ENCODE measurements at places on chromosomes 2 and 18.

- no peak for DNase-seq
These were observed 44.5 kb upstream of the C2orf74 start for GRCh38 chr2:61117534-61117933.

DNA sequence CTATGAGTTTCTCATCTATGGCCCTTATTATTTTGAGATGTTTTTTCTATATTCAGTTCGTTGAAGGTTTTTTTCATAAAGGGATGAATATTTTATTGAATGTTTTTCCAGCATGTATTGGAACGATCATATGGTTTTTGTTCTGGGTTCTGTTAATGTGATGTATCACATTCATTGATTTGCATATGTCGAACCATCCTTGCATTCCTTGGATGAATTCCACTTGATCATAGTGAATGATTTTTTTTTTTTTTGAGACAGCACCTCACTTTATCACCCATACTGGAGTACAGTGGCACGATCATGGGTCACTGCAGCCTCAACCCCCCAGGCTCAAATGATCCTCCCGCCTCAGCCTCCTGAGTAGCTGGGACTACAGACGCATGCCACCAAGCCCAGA, 5.5 kb upstream of the NEMP2 start:
- DNase-seq = no peak

DNA sequence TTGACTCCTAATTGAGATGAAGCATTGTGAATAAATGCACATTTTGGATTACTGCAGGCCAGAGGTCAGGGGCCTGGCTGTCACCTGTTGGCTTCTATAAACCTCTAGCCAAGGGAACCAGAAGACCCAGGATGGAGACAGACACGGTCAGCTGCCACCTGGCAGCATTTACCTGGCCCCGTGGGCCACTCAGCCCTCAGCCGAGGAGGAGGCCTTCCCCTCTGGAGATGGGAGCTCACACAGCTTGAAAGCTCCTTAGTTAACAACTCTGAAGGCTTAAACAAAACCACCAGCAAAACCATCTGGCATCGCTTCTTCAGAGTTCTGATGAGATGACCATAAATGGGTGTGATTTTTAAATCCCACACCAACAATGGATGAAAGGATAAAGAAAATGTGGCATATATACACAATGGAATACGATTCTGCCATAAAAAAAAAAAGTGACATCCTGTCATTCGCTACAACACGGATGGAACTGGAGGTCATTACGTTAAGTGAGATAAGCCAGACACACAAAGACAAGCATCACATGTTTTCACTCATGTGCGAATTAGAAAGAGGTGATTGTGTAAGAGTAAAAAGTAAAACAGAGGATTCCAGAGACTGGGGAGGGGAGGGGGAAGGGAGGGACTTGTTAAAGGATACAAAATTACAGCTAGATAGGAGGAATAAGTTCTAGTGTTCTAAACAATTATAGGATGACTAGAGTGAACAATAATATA, 218.4 kb downstream of the TMEM163 start:
- no peak for DNase-seq

GRCh38 chr18:40577239-40577980, 1377.6 kb upstream of the PIK3C3 start:
- no peak for DNase-seq

DNA sequence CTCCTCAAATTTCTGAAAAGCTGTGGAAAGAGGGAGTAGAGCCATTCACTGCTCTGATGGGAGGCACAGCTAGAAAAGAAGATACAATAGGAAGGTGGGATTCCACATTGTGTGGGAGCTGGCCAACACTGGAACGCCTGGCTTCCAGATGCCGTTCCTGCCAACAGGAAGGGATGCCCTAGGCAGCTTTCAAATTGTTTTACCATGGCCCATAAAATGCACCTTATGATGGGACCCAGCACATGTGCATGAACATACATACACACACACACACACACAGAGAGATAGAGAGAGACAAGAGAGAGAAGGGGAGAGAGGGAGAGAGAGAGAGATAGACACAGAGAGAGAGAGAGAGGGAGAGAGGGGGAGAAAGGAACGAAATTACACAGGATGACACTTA, 86.1 kb upstream of the BZW1 start:
- no peak for DNase-seq

GRCh38 chr2:234952270-234953115, 676 bp downstream of the SH3BP4 start:
- DNase-seq = no peak

- DNase-seq = no peak
These were observed 23.2 kb downstream of the PIAS2 start for GRCh38 chr18:46894124-46894523.

DNA sequence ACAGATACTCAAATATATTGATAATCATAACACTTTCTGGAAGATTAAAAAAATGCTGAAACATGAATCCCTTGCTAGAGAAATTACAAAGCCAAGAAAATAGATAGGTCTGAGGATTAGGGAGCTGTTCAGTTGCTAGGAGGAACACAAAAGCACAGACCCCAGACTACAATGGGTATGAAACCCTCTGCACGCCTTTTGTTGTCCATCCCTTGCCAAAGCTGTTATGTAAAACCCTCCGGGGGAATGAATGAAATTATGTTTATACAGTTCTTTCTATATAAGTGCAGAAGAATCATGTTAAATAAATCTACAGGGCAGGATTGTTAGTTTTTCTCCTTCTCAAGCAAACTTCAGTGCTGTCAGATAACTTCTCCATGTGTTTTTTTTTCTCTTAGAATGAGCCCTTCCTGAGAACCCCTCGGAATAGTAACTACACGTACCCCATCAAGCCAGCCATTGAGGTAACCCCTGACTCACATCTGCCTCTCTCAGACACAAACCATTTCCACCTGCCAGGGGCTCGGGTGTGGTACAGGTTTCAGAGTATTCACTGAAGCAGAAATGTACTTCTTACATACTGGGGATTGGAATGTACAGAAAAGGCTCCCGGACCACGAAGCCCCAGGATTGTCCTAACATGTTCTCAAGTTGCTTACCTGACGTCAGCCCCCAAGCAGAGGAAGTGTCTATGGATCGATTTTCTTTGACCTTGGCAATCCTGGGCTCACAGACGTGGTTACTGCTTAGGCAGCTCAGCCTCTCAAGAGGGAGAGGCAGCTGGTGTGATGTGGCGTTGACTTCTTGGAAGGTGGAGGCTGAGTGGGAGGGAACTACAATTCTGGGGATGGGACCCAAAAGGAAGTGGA, 118.0 kb downstream of the PLB1 start:
- no peak for DNase-seq

DNA sequence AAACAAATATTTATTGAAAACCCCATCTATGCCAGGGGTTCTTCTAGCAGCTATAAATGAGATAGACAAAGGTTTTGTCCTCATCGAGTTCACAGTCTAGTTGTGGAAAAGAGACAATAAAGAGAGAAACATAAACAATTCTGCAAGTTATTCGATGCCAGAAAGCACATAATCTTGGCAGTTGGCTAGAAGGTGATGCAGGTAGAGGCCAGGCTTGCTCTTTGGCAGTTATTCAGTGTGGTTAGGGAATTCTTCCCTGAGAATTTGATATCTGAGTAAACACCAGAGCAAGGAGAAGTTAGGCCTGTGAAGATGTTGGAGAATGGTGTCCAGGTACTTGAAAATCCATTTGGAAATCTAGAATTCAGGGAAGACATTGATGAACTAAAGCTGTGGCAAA, 547.4 kb downstream of the SLC4A3 start:
- no peak for DNase-seq

GRCh38 chr2:66526180-66526579, 91.3 kb downstream of the MEIS1 start:
- no peak for DNase-seq

- DNase-seq = no peak
These were observed 119.7 kb downstream of the TACR1 start for GRCh38 chr2:75079575-75079974.

GRCh38 chr2:20230114-20230425, 5.1 kb upstream of the SDC1 start:
- no peak for DNase-seq

GRCh38 chr2:100494712-100495111, 24.4 kb downstream of the NMS start:
- no peak for DNase-seq

DNA sequence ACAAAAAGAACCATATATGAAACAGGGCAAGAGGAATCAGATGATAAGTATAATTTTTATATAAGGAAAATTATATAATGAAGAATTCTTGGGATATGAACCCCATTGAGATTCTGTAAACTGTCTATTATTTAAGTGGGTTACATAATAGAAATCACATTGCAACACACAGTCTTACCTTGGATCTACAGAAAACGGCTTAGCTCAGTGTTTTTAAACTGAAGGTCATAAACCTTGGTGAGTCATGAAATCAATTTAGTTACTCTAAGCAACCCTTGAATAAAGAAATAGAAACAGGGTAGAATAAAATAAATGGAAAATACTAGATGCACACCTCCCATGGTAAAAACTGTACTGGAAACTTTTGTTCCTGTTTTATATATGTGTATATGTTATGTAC, 50.7 kb downstream of the METTL8 start:
- DNase-seq = no peak

GRCh38 chr2:144705328-144706245, 185.7 kb upstream of the ZEB2 start:
- DNase-seq = no peak

DNA sequence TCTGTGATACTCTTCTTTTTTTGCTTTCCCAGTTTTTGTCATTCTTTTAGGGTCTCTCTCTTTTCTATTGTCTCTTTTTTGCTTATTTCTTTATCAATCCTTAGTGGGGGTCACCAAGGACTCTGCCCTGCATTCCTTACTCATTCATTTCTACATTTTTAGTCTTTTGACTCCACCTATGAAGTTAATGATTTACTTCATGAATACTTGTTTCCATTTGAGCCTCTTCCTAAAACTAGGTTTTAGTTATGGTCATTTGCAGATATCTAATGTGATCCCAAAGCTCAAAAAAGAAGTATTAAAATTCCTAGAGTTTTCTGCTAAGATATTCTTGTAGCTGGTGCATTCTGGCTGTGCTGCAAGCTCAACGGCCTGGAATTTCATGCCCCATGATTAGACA, 149.3 kb upstream of the AQP4 start:
- no peak for DNase-seq

- DNase-seq = no peak
These were observed 96.1 kb downstream of the ARL6IP6 start for GRCh38 chr2:152814475-152815030.

DNA sequence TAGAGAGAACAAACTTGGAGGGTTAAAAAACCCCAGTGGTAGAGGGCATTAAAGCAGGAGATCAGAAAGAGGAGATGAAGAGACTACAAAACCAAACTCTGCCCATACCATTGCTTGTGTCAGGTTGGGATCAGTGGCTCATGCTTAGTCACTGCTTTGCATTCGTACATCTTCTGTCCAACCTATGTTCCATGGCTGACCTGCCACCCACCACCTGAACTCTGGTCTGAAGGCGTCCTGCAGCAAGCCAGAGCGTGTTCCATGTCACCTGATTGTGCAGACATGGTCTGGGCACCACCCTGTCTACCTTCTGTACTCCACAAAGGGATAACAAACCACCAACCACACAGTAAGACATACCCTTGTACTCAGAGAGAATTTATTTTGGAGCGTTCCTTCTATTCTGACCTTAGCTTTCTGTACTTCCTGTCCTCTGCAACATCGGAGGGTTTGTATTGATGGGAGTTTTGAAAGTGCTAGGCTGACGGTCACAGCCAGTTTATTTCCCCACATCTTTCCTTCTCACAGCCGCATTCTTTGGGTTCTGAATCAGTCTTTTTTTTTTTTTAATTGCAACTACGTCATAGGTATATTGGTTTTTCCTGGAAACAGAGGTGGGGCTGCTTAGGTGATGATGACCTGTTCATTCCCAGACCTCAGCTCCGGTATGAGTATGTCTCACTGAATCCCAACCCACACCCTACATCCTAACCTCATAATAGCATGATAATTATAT, 88.3 kb downstream of the SOWAHC start:
- no peak for DNase-seq

DNA sequence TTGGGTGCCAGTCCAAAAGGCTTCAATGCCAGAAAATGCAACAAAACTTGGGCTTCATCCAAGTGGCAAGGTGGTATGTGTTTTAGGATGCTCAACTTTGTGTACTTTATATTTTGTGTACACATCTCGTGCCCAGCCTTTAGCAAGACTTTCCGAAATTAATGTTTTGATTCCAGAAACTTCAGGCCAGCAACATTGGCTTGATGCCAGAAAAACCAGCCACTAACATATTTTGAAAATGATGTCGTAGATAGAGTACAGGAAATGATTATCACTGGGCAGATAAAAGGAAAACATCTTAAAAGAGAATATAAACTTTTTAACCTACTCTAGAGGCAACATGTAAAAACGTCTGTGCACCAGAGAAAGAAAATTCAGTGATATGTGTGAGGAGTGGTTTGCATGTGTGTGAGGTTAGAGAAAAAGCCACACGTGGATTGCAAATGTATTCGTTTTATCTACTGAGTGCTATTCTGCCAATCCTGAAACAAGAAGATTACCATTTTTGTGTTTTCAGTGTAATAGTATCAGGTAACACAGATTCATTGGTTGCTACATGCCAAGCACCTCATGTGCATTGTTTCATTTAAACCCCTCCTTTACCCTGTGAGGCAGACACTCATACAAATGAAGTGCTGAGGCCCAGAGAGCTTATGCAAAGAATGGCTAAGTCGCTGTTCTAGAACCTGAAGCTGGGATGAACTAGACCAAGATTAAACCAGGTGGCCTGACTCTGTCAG, 264.8 kb downstream of the C1D start:
- DNase-seq = no peak

GRCh38 chr2:239131521-239131920, 269.3 kb downstream of the HDAC4 start:
- no peak for DNase-seq

GRCh38 chr2:107589079-107589491, 237.6 kb upstream of the RGPD4 start:
- no peak for DNase-seq

DNA sequence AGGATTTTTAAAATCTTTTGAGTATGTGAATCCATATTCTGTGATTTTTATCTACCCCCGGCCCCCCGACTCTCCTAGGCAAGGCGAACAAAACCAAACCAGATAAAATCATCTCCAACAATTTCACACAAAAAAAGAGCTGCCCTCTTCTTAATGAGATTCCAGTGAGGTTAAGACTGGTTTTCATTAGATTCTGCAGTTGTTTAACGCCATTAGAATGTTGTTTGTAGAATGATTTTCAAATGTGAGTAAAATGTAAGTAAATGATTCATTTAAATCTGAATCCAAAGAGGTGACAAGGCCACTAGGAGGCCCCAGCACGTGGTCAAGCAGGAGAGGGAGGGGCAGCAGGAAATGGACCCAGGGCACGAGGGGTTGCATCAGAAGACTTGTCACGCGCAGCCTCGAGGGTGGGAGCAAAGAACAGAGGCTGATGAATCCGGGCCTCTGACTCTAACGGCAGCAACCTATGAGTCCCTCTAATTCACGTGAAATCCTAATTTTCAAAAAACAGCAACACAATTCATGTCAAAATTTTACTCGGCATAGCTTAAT, 24.3 kb upstream of the KLHL29 start:
- DNase-seq = no peak

- DNase-seq = no peak
These were observed 67.8 kb upstream of the DSC1 start for GRCh38 chr18:31230495-31230894.
